Ovary (tissue), 10 donors: ENCODE measurements at places on chromosomes 13 and 19. TPM values are rescaled to one million over a fixed set of nuclear protein-coding genes. Genes with fewer than 3 reads are reported as not detected.

The ZNF418 gene
- total RNA-seq, result 9.4 TPM

GRCh38 chr13:50998326-50998725, 88.7 kb downstream of the RNASEH2B start:
- no peak for DNase-seq

- peak; percentile 44 for DNase-seq
These were observed at the start of gene CLDND2 for GRCh38 chr19:51368366-51369282. Gene CLDND2 (minus strand): TSS chr19:51369003. CDS start chr19:51368577, 426 bp downstream.

The TLE6 gene
- 0.45 TPM for total RNA-seq

DNA sequence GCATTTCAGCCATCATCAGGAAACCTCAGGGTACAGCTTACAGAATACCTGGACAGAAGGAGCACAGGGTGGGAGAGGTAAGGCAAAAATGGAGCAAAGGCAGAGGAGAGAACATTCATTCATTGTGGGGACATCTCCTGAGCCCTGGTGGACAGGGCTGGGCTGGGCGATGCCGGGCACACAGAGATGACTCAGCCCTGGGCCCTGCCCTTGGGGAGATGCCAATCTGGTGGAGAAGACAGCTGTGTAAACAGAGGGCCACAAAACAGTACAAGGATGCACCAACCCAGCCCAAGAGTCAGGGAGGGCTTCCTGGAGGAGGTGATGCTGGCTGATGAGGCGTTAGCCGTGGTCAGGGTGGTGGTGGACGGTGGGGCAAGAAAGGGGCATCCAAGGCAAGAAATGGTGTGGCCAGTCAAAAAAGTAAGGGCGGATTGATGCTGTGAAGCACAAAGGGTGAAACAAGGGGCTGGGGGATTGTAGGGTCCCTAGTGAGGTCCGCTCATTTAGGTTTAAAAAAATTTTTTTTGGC, 3.6 kb upstream of the HAS1 start:
- DNase-seq, result no peak
